ENCODE measurements at places on chromosomes 4 and X.

DNA sequence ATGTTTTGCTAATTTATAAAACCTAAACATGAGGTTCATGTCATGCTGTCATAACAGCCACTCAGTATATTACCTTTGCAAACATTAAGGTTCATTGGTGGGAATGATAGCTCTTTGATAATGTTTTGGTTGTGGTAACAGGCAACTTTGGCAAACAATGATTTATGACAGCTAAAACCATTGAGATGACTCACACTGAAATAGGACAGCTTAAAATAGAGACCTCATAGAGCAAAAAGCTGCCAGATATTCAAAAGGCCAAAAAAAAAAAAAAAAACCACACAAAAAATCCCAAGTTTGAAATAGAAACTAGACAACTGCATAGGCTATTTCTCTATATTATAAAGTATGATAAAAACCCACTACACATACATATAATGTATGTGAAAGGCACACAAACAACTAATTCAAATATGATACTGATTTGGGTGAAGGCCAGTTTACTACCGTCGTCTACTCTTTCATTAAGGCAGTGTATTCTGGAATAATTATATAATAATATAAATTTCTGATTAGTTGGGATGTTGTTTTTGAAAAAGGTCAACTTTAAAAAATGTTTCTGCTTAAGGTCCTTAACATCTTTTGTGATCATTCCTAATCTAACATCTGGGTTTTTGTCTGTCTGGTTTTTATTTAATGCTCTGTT, 646.0 kb upstream of the PITX2 start:
- DNase-seq: no peak

DNA sequence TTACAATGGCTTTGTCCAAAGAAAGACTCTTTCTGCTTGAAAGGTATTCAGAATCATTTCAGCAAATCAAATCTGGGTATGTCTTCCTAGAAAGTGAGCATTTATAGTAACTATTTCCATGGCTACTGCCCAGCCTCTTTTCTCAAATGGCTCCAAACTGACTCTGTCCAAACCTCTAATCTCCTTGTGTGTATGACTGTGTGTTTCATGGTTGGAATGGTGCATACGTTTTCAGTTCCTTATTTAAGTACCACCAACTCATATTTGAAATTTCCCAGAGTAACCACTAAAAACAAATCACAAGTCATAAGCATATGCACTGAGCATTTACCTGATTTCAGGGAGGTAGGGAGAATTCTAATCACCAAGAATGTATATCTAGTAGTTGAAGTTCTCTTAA, 106.0 kb downstream of the TMEM144 start:
- no peak for DNase-seq

DNA sequence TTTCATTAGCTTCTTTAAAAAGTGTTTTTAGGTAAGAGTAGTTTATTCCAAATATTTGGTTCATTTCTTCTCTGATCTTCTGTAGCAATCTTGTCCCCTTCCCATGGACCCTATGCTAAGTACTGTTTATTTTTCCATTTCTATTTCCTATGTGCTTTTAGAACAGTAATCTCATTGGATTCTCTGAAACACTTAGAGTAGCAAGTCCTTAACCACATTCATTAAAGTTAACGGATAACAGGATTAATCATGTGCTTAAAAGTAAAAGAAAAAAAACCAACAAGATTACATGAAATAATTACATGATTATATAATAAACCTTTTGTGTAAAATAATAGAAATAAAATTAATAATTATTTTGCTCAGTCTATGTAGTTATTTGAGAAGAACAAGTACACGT, 929.7 kb downstream of the C4orf33 start:
- DNase-seq: no peak

GRCh38 chrX:115047181-115047580, 29.8 kb upstream of the IL13RA2 start:
- DNase-seq: no peak

DNA sequence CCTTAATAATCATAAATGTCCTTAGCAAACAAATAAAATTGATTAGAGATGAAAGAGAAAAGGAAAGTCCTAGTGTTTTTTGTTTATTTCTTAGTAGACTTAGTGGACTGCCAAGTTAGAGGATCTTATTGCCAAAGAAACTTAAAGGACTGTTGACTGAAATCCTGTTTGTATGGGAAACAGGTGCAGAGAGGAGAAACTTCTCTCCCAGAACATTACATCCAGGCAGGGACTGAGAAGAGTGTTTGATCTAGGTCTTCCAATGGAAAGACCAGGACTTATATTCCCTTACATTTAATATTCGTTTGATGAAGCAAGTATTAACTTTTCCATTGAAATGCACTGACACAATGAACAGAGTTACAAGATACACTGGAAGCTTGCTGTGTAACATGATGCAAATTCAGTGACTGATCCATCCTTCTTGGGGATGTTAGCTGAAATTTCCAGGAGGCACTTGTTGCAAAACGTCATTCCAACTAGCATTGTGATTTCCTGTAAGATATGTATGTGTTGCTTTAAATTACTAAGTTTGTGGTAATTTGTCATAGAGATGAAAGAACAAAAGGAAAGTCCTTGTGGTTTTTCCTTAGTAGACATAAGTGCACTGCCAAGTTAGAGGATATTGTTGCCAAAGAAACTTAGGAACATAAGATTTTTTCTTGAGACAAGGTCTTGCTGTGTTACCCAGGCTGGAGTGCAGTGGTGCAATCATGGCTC, 505.6 kb downstream of the STIM2 start:
- no peak for DNase-seq

DNA sequence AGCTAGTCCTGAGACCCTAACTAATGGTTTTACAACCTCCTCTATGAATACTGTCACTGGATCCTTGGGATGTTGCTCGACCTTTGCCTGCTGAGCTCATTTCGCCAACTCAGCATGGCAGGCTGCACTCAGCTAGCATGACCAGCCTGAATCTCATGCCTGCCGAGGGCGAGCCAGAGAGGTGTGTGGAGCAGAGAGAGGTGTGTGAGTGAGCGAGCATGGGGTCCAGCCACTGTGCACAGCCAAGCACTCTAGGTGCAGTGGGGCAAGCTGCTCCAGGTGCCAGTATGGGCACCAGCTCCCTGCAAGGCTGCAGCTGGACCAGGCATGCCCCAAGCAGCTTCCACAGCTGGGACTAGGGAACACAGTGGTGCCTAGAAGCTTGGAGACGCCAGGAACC, 410.9 kb downstream of the PCDH10 start:
- no peak for DNase-seq

DNA sequence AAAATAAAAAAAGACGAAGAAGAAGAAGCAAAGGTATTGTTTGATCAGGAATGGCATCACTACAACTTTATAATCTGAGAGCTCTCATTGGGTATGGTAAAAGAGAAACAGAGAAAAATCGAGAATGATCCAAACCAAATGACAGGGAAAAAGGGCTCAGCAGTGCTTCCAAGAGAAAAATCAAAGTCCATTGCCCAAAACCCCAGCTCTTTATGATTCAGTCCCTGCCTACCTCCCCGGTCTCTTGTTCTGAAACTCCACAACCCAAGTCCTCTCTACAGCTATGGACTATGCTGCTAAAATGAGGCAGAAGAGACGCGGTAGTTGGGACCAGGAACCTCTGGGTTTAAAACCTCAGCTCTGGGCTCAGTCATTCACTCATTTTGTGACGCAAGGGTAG, 341.1 kb upstream of the PPARGC1A start:
- no peak for DNase-seq

GRCh38 chr4:144564358-144564757, 81.6 kb upstream of the HHIP start:
- DNase-seq: no peak

DNA sequence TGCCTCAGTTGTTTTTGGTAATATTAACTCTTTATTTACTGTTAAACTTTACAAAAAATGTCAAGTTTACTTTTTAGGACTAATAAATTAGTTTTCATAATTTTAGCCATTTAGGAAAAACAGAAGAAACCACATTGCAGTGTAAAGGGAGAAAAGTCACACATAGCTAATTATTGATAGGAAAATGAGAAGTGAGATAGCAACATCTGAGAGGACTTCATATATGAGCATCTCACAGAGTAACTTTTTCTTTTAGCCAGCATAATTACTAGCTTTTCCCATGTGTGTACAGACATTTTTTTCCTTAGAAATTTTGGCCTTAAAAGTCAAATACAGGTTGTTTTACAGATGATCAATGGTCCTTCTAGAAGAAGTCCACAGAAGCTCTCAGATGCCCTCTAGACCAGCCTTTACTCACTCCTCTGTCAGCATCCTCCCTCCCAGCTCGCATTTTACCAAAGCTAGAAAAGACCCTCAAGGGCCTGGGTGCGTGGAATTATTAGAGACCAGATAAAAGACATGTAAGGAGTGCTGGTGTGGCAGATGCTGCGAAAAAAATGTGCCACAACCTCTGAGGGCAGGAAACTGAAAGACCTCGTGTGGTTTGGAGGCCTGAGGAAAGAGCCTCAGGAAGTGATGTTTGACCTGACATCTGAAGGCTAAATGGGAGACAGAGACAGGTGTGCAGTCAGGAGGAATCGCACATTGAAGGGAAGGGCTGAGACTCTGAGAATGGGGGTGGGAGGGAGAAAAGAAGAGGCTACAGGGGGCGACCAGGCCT, 156.9 kb downstream of the CBR4 start:
- no peak for DNase-seq

DNA sequence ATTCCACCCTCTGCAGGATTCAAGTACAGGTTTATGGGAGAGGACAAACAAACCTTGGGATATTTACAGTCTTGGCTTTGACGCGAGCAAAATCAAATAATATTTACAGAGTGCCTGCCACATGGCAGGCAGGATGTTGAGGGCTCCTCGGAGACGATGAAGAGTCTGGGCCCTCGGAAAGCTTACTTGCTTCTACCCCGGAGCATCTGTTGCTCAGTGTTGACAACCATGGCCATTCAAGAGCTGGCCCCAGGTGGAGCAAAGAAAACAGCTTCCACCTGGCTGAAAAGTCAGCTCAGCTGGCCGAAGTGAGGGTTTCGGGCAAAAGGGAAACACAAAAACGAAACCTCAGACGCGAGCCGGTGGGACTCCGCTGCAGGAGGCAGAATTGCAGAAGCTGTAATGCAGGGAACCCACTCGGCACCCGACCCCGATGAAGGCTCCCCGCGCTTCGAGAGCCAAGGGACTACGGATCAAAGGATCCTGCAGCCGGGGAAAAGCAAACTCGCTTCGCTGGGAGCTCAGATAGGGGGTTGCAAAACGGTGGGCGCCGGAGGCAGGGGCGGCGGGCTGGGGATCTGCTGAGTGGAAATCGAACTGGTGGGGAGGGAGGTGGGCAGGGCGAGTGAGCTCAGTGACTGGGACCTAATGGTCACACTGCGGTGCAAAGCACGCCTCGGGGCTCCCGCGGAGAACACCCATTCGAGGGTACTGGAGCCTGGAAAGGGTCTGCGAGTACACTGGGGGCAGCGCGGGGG, 805 bp downstream of the ATP8A1 start:
- peak; percentile 7 for DNase-seq

DNA sequence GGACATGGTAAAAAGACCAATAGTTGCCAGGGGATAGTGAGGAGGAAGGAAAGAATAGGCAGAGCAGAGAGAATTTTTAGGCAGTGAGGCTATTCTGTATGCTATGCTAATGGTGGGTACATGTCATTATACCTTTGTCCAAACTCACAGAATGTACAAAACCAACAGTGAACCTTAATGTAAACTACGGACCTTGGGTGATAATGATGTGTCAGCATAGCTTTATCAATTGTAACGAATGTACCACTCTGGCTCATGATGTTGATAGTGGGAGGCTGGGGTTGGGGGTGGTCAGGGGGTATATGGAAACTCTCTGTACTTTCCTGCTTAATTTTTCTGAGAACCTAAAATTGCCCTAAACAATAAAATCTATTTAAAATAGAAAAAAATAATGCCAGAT, 37.7 kb upstream of the ACSL4 start:
- no peak for DNase-seq

GRCh38 chr4:99208719-99209075, 10.3 kb downstream of the ADH6 start:
- no peak for DNase-seq

- DNase-seq: no peak
Observed at GRCh38 chrX:143571521-143571920, 54.2 kb upstream of the SPANXN3 start.

GRCh38 chr4:26130841-26131432, 189.9 kb upstream of the RBPJ start:
- DNase-seq: no peak

GRCh38 chrX:27555514-27555913, 34.6 kb upstream of the DCAF8L2 start:
- DNase-seq: peak; percentile 6

DNA sequence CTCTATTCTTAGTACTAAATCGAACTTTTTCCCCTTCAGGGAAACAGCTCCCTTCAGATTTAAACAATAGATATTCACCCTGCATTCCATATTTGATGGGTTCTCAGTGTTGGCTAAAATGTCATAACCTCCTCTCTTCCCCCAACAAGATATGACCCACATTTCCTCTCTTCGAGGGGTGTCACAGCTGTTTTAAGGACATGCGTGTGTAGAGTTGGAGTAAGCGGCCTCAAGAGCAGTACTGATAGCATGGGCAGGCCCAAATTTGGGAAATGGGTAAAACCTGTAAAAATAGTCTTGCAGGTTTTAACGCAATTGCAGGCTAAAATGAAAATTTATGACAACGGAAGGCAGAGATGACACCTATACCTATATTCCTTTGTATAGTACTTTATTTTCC, 28.7 kb downstream of the SAT1 start:
- no peak for DNase-seq

DNA sequence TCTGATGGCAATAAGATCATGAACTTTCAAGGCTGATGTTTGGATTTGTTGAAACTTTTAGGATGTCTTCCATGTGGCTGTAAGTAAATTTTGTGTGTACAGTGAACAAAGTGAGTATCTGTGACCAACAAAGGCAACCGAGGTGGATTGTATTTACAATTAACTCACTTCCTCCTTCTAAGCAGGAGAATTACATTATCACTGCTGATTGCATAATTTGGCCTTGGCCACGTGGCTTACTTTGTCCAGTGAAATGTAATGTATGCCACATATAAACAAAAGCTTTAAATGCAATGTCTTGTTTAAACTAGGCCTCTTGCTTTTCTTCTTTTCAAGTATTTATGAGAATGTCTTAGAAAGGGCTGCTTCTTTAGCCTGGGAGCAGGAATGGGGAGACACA, 66.3 kb upstream of the MAD2L1 start:
- peak; percentile 0 for DNase-seq

DNA sequence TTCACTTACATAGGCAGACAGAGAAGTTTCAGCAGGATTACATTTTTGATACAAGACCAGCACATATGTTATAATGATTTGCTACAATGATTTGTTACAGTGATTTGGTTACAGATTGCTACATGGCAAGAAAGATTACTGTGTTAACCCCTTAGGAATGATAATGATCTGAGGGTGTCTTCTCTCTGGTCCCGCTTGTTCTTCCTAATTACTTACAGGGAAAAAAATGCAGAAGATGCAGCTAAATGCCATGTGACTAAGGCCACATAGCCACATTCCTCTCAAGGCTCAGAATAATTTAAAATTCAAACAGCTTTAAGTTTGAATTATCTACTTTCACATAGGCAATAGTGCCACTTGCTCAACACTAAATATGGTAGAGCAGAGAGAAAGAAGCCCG, 9.7 kb upstream of the LAP3 start:
- no peak for DNase-seq

GRCh38 chr4:5341526-5341925, 290.2 kb downstream of the STK32B start:
- DNase-seq: no peak

- DNase-seq: no peak
Observed at GRCh38 chr4:10690185-10690907, 5.8 kb upstream of the CLNK start.

GRCh38 chr4:183241721-183242151, 78.3 kb downstream of the CLDN22 start:
- no peak for DNase-seq

- DNase-seq: no peak
Observed at GRCh38 chr4:42293967-42294813, 103.1 kb upstream of the SHISA3 start.

GRCh38 chr4:66187175-66187720, 517.0 kb upstream of the EPHA5 start:
- DNase-seq: no peak
